Osteocyte (in vitro differentiated cells): ENCODE measurements at places on chromosomes 13 and 19. TPM values are rescaled to one million over a fixed set of nuclear protein-coding genes. Genes with fewer than 3 reads are reported as not detected.

DLL3 gene
- 0.42 and 0.62 TPM in 2 replicates for total RNA-seq

CGB8 gene
- not detected in 2 replicates for total RNA-seq

RXFP2 gene
- total RNA-seq: not detected in 2 replicates

ZNF471 gene
- not detected in 2 replicates for total RNA-seq

ZNF799 gene
- 1.7 and 2.1 TPM in 2 replicates for total RNA-seq

DNA sequence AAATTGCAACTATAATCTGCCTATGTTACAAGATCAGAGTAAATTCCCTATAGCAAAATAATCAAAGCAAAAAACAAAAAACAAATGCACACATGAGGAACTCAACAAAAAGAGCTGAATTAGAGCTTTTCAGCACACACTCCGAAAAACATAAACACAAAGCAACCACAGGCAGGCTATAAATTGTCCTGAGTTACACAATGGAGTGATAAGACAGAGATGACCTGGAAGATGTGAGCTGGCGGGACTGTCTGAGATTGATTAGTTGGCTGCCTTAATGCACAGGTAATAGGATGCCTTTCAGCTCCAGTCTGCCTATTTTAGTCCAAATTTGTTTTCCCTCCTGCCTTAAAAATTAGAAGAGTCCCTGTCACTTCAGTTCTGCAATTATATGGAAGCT is 159.0 kb upstream of the FNDC3A start:
- no peak for DNase-seq

DNA sequence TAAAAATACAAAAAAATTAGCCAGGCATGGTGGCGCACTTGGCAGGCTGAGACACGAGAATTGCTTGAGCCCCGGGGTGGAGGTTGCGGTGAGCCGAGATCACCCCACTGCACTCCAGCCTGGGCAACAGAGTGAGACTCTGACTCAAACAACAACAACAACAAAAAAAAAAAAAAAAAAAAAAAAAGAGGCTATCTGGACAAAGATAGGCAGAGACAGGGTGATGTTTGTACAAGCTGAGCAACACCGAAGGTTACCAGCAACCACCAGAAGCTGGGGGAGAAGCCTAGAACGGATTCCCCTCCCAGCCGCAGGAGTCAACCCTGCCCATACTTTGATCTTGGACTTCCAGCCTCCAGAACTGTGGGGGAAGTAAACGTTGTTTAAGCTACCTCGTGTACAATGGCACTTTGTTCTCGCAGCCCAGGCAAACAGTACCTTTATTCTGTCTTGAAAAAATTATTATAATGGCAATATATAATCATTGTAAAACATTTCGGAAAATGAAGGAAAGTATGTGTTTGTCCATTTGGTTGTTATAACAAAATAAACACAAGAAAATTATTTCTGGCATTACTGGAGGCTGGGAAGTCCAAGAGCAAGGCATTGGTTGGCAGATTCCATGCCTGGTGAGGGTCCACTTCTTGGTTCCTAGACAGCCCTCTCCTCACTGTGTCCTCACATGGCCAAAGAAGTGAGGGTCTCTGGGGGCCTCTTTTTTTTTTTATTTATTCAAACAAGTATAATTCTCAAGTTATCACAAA is 39.8 kb upstream of the LATS2 start:
- no peak for DNase-seq

DNA sequence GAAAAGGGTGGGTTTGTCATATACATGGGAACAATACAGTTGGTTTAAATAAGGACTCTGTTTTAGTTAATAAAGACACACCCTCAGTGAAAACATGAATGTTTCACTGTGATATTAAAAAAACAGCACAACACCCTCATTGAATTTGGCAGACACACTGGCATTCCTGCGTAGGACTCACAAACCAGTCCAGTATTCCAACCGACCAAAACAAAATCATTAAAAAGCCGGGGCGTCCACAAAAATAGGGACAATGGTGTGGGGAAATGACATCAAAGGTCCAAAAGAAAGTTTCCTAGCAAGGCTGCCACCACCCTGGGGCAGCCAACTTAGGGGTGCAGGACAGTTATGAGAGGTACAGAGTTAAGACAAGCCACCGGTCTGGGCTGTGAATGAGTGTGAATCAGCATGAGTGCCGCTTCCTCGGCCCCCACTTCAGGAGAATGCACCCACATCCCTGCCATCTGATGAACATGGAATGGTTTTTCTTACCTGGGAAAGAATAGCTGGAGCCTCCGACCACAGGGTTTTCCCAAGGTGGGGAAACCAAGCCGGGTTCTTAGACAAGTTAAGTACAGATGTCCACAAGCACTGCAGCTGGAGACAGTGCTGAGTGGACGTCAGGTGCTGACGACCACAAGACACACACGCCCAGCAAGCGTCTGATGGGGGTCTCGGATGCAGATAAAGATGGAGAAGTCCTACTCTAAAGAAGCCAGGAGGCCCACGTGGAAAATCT is 73.3 kb downstream of the KLF2 start:
- no peak for DNase-seq

GRCh38 chr13:23321535-23322241 is 111.8 kb downstream of the SACS start:
- no peak for DNase-seq

DNA sequence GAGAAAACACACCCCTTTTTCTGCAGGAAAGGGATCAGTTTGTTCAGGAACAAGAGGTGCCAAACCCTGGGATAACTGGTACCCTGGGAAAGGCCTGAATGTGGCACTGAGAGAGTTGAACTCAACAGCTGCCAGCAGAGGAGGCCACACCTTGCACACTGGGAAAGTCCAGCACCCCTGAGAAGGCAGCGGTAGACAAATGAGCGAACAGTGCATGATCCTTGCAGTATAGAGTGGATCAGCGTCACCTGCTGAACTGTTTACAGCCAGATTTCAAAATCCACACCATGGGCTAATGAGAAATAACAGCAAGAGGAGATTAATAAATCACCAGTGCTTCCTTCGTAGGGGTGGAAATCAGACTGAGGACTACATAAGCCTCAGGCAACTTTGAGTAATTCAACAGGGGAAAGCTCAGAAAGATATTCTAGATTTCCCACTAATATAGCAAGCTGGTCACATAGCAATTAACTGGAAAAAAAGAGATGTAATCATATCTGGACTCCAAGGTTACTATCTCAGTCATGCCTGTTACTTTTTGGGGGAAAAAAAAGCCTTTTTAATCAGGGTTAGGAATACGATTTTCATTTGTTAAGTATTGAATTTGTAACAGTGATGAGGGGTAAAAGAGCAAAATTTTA is 52.0 kb downstream of the DCT start:
- DNase-seq: no peak

- no peak for DNase-seq
These were observed 9.4 kb downstream of the FLT1 start for GRCh38 chr13:28485551-28485950.

DNA sequence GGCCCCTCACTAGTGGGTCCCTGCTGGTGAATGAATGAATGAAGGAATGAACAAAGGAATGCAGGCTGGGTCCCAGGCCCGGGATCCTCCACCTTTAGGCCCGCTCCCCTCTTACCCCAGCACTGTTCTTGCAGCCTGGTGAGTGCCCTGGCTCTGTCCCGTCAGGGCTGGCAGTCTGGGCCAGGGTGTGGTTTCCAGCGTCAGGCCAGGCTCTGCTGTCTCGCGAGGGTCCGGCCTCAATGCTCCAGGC is 317 bp downstream of the LYL1 start:
- DNase-seq: no peak

GRCh38 chr19:35797663-35798062 is 15.0 kb downstream of the PRODH2 start:
- DNase-seq: no peak

GRCh38 chr19:30222428-30222873 is 149.7 kb upstream of the ZNF536 start:
- no peak for DNase-seq
